ENCODE measurements at places on chromosomes 4 and X. TPM values are rescaled to one million over a fixed set of nuclear protein-coding genes. Genes with fewer than 3 reads are reported as not detected.

RAB41 gene
- not detected for total RNA-seq

PRRG1 gene
- 7.7 TPM for total RNA-seq

MFAP3L gene
- 2.6 TPM for total RNA-seq

FAM184B gene
- total RNA-seq, result under 0.01 TPM

CITED1 gene
- total RNA-seq, result 0.37 TPM

PLXNA3 gene
- 19.2 TPM for total RNA-seq

RAB33A gene
- 4.3 TPM for total RNA-seq

ALPK1 gene
- 38.3 TPM for total RNA-seq

NPY1R gene
- under 0.01 TPM for total RNA-seq

CTAG2 gene
- not detected for total RNA-seq

Measured in uterine smooth muscle cell (primary cell).